Stimulated activated CD4-positive, alpha-beta T cell treated with anti-CD3 and anti-CD28 coated beads, Interleukin-2, amount 100 ng/mL, for 24 hours (primary cell): ENCODE measurements at places on chromosomes 13 and 19.

GRCh38 chr19:49097453-49098288, 12.4 kb downstream of the SNRNP70 start:
- DNase-seq: peak; percentile 74

DNA sequence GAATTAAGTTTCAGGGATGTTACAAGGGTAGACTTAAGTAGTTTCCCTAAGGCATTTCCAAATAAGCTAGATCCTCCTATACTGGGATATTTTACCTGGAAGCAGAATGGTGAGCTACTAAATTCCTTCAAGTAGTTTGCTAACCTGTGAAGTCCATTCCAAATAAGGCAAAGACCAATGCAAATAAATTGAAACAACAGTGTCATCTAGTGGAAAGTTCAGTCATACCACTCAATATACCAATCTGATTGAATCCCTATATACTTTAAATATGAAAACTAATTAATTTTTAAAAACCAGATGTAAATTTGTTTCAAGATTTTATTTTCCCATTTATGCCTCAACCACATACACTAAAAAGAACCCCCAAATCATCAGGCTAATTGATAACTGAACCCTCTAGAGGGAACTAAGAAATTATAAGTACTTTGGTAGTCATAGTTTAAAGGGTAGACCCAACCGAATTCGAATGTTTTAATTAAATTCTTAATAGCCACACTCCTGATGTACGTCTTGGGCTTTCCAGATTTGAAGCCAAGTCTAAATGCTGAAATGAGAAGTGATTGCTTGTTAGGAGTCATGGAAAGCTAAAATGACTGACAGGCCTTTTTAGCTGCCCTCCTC, 223.7 kb downstream of the TBC1D4 start:
- DNase-seq: no peak

- DNase-seq: no peak
Observed at GRCh38 chr19:48292798-48293197, 22.9 kb downstream of the ZNF114 start.

DNA sequence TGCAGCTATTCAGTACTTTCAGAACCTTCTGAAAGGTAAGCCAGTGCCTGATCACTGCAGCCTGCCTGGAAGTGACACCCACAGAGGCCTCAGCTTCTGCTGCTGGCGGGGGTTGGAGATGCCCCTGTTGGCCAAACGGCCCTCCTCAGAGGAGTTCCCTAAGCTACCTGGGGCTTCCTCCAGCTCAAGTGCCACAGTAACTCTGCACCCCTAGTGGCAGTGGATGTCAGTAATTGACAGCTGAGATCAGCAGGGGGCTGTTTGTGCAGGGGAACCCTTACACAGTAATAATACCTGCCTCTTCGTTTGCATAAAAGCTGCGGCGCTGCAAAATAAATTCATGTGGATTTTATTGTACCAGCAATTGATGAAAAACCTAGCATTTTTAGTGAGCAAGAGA, 28.9 kb downstream of the TDRD12 start:
- no peak for DNase-seq

- DNase-seq: peak; percentile 73
Observed at GRCh38 chr13:29923554-29924481, 73.4 kb upstream of the UBL3 start.

DNA sequence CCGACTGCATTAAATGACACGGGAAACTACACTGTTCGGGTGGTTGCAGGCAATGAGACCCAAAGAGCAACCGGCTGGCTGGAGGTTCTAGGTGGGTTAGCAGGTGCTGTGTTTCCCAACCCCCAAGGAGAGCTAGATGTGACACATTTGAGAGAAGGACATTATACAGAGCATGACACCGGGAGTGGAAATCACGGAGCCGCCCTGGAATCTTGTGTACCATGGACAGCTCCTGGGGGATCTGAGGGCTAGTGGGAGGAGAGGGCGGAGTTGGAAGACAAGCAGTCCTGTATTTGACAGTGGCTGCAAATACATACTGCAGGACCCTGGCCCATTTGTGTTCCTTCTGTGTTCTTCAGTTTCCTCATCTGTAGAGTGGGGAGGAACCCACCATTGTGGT, 2.3 kb downstream of the CEACAM18 start:
- peak; percentile 47 for DNase-seq

- no peak for DNase-seq
Observed at GRCh38 chr13:51747438-51748434, 56.2 kb downstream of the DHRS12 start.

- DNase-seq: no peak
Observed at GRCh38 chr13:67087527-67087926, 142.6 kb downstream of the PCDH9 start.

DNA sequence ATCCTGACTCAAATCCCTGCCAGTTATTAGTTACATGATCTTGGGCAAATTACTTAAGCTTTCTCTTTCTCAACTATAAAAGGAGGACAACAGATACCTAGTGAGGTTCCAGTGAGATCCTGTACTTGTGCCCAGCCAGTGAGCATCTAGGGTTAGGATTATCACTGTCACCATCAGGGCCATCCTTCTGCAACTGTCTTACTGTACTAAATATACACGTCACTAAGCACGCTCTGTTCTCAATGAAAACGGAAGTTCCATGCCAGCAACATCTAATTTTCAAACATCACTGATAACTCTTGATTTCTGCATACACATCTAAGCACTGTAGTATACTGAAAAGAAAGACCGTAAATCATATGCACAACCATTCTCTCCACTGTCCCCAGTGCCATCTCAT, 70.0 kb downstream of the FOXO1 start:
- DNase-seq: no peak

GRCh38 chr19:50292216-50292827, 36.9 kb downstream of the KCNC3 start:
- no peak for DNase-seq

DNA sequence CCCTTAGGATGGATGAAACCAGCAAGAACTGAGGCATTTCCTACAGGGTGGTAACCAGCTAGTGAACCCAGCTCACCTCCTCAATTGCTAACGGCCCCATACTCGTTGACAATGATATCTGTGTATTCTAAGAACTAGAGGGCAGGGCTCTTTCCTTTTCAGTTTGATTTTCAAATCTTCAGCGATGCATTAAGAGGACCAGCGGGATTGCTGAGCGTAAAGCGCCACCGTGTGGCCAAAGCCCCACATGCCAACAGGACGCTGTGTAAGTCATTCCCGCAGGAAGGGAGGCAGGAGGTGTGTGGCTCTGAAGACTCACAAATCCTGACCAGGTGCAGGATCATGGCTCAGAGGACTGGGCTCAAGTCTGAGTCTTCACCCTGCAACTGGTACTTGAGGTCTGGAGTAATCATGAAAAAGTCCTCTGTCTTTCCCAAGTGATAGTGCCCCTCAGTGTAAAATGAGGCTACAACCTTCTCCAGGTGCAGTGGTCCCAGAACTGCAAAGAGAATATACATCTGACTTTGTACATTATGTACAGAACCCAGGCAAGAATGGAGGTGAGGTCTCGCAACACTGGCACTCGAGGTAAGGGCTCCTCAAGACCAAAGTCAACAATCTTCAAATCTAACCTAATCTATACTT, 40.9 kb downstream of the C13orf42 start:
- DNase-seq: peak; percentile 83

- DNase-seq: no peak
Observed at GRCh38 chr13:26952551-26953143, 192.1 kb upstream of the GPR12 start.

- DNase-seq: no peak
Observed at GRCh38 chr19:293436-294110, 2.4 kb upstream of the PLPP2 start.

DNA sequence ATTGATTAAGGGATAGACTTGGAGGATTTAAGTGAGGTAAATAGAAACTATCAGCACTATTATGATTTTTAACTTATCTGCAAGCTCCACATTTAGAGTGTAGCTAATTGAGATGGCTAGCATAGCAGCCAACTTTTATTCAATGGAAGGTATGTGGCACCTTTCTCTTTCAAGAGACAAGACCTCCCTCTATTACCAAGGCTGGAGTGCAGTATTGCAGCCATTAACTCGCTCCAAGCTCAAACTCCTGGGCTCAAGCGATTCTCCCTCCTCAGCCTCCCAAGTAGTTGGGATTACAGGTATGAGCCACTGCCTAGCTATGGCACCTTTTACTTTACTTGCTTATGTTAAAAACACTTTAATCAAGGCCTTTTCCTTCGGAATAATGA, 8.2 kb downstream of the TPT1 start:
- no peak for DNase-seq

- DNase-seq: no peak
Observed at GRCh38 chr19:41325947-41326706, 16.2 kb downstream of the CCDC97 start.

DNA sequence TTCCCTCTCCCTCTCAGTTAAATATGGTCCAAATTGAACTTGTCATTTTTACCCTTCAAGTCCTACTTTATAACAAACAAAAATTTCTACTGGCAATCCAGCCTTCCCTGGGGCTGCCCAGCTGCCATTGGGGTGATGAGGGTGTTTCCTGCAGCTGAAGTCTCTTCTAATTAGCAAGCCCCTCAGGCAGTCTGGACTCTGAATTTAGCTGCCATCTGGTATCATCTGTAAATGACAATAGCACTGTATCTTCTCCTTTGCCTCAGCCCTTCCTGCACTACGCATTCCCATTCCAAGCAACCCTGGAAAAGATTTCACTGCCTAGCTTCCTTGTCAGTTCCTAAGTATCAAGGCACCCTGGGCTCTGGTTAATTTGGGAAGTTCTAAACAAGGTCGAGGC, 331.1 kb upstream of the KLF12 start:
- DNase-seq: no peak

GRCh38 chr19:5624018-5624663, 1.3 kb downstream of the SAFB start:
- peak; percentile 28 for DNase-seq

- no peak for DNase-seq
Observed at GRCh38 chr19:32171719-32172151, 173.7 kb upstream of the ZNF507 start.

DNA sequence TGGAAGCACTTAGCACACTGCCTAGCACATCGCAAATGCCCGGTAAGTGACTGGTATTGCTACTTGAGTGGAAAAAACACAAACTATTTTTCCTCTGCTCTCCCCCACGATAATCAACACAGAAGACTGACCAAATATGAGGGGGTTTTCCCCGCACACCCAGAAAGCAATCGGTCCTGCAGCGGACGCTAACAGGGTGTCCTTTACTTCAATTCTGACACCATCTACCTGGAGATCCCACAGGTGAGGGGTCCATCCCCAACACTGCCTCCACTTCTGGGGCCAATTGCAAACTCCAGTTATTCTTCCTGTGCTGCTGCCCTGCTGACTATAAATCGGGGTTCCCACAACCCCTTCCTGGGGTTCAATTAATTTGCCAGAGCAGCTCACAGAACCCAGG, 26.2 kb upstream of the PLEKHF1 start:
- DNase-seq: no peak

- DNase-seq: no peak
Observed at GRCh38 chr19:37855098-37855497, 51.3 kb downstream of the WDR87 start.
